Cerebellar cortex (tissue), 1 donor: ENCODE measurements at places on chromosomes 12 and 14.

- DNase-seq, result no peak
Measured at GRCh38 chr14:34344318-34344717, 117.7 kb downstream of the SPTSSA start.

GRCh38 chr14:78359581-78359980 is 189.4 kb downstream of the NRXN3 start:
- DNase-seq, result no peak

DNA sequence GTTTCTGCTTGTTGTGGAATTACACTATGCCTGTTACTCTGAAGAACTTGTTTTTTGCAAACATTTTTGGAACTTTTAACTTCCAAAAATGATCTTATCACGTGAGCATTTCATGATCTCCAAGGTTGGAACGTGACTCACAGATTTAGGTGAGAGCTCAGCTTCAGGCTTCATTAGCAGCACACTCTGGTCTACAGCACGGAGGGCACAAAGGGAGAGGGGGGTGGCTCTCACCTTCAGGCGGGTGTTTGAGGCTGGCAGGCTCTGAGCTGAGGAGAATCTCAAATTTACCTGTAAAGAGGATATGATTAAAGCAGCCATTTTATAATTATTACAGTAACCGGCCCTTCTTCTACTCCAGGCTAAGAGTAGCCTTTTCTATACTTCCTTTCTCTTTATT is 45.3 kb upstream of the PZP start:
- DNase-seq, result no peak

DNA sequence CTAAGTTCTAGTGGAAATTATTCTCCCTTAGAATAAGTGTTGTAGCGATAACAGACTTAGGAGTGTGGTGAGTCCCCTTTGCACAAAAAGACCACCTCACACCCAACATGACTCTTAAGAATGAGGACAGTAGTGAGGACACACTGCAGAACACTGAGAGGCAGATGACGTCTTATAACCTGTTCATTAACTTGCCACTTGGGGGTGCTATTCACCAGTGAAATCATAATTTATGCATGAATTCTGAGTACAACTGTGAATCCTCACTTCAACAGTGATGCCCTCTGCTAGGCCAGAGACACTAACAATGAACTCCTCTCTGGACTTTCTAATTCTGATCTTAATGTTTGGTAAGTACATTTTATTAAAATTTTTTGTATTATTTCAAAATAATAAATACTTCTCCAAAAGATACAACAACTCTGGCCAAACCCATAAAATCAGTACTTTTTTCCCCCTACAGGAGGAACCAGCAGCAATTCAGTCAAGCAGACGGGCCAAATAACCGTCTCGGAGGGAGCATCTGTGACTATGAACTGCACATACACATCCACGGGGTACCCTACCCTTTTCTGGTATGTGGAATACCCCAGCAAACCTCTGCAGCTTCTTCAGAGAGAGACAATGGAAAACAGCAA is 274.7 kb downstream of the DAD1 start:
- DNase-seq, result peak; percentile 42

GRCh38 chr12:27206801-27207502 is 37.1 kb upstream of the STK38L start:
- no peak for DNase-seq

- no peak for DNase-seq
Measured at GRCh38 chr12:67509666-67510386, 138.7 kb upstream of the DYRK2 start.

DNA sequence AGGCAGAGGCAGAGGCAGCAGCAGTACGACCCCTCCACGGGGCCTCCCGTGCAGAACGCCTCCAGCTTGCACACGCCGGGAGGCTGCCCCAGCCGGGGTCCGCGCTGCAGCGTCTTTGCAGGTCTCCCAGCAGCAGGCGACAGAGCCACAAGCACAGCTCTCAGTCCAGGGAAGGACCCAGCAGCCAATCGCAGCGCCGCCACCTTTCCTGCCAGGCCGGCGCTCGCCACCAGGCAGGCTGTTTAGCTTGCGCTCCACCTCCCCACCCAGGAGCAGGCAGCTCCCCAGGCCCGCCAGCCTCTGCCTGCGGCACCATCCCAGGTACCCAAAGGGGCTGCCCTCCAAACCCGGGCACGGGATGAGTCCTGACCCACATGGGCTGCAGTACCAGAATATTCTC is 25.2 kb downstream of the DDX51 start:
- DNase-seq, result no peak

- peak; percentile 87 for DNase-seq
Measured at GRCh38 chr12:120164293-120164692, 30.2 kb downstream of the GCN1 start.

GRCh38 chr12:132106921-132107320 is 37.2 kb downstream of the DDX51 start:
- no peak for DNase-seq

GRCh38 chr14:101920271-101920670 is 44.1 kb upstream of the DYNC1H1 start:
- DNase-seq, result no peak

GRCh38 chr14:26128931-26129671 is 468.7 kb downstream of the NOVA1 start:
- peak; percentile 79 for DNase-seq

GRCh38 chr12:123715195-123715594 is 3.0 kb downstream of the ATP6V0A2 start:
- no peak for DNase-seq

- DNase-seq, result no peak
Measured at GRCh38 chr12:25797386-25797785, 161.1 kb upstream of the RASSF8 start.

- DNase-seq, result no peak
Measured at GRCh38 chr12:113214895-113215400, 6.3 kb upstream of the TPCN1 start.

- no peak for DNase-seq
Measured at GRCh38 chr14:105099778-105100177, 34.5 kb upstream of the GPR132 start.

DNA sequence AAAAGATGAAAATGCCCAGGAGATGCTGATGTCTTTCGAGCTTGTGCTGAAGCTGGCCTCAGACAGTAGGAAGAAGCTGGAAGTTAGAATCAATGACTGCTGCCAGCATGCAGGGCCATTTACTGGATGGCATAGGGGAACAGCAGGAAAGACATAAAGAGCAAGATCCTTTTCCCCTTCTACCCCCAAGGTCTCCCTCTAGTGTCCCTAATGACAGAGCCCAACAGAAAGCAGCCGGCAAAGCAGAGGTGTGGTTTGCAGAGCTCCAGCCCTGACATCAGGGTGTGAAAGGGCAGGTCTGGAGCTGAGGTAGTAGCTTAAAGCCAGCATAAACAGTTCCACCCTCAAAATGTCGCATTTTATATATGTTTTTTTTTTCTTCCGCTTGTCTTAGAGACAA is 1560.7 kb upstream of the TMEM132C start:
- no peak for DNase-seq

- no peak for DNase-seq
Measured at GRCh38 chr12:46483572-46484395, 111.2 kb upstream of the SLC38A2 start.

DNA sequence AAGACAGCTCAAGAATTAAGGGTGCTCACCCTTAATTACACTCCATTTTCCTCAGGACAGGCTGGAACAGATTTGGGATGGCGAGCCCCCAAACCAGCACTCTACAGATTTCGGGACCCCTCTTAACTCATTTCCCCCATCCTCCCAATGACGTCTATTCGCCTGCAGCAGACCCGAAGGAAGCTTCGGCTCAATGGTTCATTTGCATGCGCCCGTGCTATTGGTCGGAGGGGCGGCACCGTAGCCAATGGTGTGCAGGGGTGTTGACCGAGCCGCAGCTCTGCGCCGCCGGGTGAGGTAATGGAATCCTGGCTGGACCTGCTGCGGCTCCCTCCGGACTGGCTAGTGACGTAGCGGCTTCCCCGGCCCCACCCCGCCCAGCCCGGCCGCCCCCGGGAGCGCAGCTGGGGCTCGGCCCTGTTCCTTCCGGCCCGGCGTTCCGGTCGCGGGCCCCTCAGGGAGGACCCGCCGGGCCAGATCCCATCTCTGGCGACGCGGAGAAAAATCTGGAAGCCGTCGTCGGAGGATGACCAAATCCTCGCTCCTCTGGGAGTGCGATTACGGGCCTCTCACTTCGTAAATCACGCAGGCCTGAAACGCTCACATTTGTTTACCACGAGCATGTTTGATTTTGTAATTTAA is 18.3 kb upstream of the NR4A1 start:
- peak; percentile 98 for DNase-seq

DNA sequence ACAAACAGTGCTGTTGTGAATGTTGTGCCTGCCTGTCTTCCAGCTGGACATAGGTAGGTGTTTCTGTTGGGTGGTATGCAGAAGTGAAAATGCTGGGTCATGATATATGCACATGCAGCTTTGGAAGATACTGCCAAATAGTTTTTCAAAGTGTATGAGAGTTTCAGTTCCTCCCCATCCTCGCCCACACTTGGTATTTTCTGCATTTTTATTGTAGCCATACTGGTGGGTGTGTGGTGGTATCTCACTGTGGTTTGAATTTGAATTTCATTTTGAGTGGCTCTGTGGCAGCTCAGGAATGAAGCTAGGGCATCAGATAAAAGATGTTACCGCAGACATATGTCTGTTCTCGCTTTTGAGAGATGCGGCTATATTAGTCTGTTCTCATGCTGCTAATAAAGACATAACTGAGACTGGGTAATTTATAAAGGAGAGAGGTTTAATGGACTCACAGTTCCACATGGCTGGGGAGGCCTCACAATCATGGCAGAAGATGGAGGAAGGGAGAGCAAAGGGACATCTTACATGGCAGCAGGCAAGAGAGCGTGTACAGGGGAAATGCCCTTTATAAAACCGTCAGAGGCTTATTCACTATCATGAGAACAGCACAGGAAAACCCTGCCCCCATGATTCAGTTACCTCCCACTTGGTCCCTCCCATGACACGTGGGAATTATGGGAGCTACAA is 183.1 kb downstream of the CAND1 start:
- no peak for DNase-seq

- no peak for DNase-seq
Measured at GRCh38 chr14:53124786-53125185, 28.3 kb downstream of the DDHD1 start.

- no peak for DNase-seq
Measured at GRCh38 chr12:6471989-6472360, 1.5 kb upstream of the VAMP1 start.

DNA sequence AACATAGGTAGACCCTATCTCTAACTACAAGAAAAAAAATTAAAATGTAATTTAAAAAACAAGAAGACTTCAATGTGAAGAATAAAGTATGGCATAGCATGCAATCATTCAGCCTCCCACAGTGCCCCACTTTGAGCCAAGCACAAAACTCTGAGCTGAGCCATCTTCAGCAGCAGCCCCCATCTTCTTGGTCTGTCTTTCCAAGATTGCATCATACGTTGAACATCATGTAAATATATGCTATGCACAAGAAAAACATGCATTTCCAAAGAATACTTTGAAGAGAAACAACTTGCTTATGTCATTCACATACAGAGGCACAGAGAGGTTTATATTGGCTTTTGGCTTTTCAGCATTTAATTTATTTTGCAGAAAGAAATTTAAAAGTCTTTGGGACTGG is 105.8 kb upstream of the TMPO start:
- no peak for DNase-seq

DNA sequence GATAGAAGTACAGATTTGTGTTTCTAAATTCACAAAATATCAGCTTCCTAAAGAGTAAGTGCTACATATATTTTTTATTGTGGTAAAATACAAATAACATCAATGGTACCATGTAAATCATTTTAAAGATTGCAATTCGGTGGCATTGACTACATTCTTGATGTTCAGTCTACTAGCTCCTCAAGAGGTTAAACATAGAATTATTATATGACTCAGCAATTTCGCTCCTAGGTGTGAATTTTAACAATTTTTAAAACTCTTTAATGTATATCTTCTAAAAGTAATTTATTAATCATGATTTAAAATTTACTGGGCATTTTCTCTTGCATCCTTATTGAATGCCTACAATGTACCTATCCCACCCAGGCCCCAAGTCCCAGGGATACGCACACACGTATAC is 29.8 kb upstream of the OAS1 start:
- no peak for DNase-seq

GRCh38 chr14:82431031-82431430 is 897.4 kb upstream of the SEL1L start:
- no peak for DNase-seq

GRCh38 chr12:73125148-73125547 is 853.0 kb downstream of the TRHDE start:
- no peak for DNase-seq

DNA sequence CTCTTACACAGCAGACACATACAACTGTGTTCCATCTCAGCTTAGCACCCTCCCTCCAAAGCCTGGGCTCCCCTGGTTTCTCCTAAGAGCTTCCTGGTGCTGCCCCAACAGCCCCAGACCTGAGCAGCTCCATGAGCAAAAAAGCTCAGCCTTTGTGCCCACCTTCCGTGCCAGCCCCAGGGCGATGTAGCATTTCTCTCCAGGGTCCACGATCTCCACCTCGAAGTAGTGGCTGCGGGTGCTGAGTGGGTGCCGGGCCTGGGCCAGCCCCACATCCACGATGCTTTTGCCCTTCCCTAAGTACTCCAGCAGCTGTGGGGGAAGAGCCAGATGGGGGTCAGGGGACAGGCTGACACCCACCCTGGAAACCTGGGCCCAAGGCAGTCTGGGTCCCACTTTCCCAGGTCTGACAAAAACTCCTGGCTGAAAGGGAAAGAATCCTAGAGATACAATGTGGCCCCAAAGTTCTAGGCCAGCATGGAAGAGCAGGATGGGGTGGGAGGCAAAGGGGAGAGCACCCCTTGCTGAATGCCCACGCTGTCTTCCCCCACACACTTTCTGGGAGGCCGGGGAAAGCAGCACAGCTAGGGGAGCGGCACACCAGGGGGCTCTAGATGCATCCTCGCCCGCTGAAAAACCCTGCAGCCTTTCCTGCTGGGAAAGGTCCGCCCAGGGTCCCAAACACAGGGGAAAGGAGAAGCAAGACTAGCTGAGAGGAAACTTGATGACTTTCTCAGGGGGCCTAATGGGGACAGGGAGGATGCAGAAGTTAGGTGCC is 11.0 kb downstream of the SPRYD3 start:
- DNase-seq, result no peak
